Right ventricle myocardium inferior (tissue), 1 donor: ENCODE measurements at places on chromosomes 6 and 20. TPM values are rescaled to one million over a fixed set of nuclear protein-coding genes. Genes with fewer than 3 reads are reported as not detected.

FERMT1 gene
- total RNA-seq = 1.5 TPM

GRCh38 chr20:11118802-11119380 is 445.1 kb upstream of the JAG1 start:
- no peak for DNase-seq

RIPOR3 gene
- 8.3 TPM for total RNA-seq

GRCh38 chr6:155154158-155154830 is 109.5 kb upstream of the CLDN20 start:
- no peak for DNase-seq

ERVFRD-1 gene
- total RNA-seq = 0.14 TPM
